ENCODE measurements at places on chromosomes 6 and 20. TPM values are rescaled to one million over a fixed set of nuclear protein-coding genes. Genes with fewer than 3 reads are reported as not detected.

- peak overlapping the region; percentile 57 for H3K27ac ChIP-seq
- H3K36me3 ChIP-seq = no peaks in the 10 kb centered on the region
- DNase-seq = no peak
- peaks cover 43% of the 10 kb centered on the region for H3K4me1 ChIP-seq
- H3K4me3 ChIP-seq = no peak overlapping the region
- no peaks in the 10 kb centered on the region for H3K27me3 ChIP-seq
These were observed 61.2 kb upstream of the TRAF3IP2 start for GRCh38 chr6:111666847-111667246.

DNA sequence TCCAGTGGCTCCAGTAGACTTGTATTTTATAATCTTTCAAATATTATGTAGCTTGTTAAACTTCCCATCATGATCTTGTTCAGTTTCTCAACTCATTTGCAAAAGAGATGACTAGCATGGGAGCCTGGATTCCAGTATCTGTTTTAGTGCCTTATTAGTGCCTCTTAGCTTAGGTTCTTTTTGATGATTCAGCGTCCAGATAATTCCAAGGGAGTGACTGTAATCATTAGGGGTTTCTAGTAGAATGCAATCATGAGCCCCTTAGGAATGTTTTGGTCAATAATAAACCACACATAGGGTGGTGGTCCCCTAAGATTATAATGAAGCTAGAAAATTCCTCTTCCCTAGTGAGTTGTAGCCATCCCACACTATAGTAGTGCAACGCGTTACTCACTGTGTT lies 7.0 kb downstream of the CD2AP start:
- H3K27ac ChIP-seq = no peak overlapping the region
- no peak overlapping the region for H3K4me3 ChIP-seq
- no peaks in the 10 kb centered on the region for H3K36me3 ChIP-seq
- H3K4me1 ChIP-seq = peaks cover 13% of the 10 kb centered on the region
- no peak for DNase-seq
- H3K27me3 ChIP-seq = no peaks in the 10 kb centered on the region

GRCh38 chr20:25544734-25545133 lies 40.6 kb downstream of the NINL start:
- DNase-seq = no peak
- peaks cover 45% of the 10 kb centered on the region for H3K4me1 ChIP-seq
- H3K27ac ChIP-seq = no peak overlapping the region
- H3K27me3 ChIP-seq = no peaks in the 10 kb centered on the region
- H3K36me3 ChIP-seq = no peaks in the 10 kb centered on the region
- H3K4me3 ChIP-seq = no peak overlapping the region

Gene CALHM5
- total RNA-seq = 2.9 TPM

Gene SEMG2
- not detected for total RNA-seq

Gene GRM1
- total RNA-seq = not detected
